ENCODE measurements at places on chromosomes 5 and 9.
A peak's percentile ranks its signal among the peaks of the same experiment; 100 is the strongest.

- DNase-seq, result peak; percentile 86
Observed at GRCh38 chr9:36102742-36103495, 33.6 kb upstream of the GLIPR2 start.

DNA sequence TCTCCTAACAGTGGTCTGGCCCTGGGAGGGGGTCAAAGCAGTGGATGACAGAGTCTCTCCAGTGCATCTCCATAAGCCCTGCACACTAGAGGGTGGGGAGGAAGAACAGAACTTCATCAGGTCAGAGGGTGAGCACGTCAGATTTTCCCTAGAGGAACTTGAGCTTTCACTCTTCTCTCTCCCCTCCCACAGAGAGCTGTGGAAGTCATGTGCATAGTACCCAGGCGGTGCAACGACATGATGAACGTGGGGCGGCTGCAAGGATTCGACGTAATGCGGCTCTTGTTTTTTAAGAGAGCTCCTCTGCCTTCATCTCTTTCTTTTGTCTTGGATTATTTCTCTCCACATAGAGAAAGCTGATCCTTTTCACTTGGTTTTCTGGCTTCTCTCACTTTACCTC lies 100.2 kb upstream of the OTULINL start:
- no peak for DNase-seq

DNA sequence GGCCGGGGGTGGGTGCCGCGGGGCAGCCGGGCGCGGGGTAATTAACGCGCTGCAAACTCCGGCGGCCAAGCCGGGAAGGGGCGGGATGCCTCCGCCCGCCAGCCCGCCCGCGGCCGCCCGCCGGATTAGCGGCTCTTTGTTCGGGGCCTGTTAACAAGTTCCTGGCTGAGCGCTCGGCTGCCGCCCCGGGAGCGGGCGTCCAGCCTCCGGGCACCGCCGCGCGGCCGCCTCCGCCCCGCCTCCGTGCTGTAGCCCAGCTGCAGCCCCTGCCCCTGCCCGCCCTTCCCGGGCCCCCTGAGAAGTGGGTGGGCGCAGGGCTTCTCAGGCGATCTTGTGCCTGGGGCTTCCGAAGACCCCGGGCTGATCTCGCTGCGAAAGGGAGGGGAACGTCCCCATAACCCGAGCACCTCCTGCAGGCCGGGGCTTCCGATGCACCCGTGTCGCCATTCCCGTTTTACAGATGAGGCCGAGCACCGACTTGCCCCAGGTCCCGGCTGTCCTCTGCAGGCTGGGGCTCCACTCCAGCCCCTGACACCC lies 7.5 kb downstream of the UNC5A start:
- no peak for DNase-seq

DNA sequence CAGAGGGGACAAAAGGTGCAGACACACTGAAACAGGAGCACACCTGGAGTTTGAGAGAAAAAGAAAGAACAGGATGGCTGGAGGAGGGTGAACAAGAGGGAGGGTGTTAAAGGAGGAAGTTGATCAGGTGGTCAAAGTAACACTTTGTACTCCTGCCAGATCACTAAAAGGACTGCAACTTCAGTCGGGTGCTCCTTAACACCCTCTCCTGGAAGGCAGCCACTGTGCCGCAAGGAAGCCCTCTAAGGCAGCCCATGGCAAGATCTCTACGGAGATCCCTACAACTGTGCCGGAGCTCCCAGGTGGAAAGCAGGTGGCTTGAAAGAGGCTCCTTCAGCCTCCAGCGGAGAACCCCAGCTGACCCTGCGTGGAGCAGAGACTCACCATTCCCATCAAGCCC lies 124.4 kb upstream of the MSX2 start:
- no peak for DNase-seq

DNA sequence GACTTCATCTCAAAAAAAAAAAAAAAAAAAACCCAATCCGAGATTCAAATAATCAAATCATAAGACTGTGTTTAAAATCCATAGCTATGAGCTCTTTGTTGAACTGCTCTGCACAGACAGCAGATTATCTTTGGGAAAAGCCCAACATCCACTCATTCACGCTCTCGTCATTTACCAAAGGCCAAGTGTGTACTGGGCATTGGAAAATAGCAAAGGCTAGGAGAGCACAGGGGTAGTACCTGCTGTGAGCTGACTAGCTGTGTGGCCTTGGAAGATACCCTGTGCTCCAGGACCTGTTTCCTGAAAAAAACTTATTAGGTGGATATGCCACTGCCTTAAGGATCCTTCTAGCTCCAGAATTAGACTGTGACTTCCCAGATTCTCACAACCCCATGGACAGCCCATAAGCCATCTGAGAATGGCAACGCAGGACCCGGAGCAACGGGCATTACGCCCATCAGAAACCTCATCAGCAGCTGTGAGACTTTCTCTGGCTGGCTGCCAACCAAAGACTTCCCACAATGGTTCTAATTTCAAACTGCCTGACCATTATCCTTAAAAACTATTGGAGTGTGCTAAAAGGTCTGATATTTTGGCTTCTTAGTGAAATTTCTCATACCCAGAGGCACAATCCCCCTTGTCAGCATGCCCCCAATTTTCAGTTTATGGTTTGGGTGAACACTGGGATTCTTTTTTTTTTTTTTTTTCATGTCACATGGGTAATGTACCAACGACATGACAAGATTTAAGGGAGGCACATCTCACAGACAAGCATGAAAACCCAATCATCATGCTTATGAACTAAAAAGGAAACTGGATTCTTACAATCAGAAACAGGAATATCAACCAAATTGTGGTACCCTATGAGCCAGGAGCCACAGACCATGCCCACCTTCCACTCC lies 16.8 kb downstream of the SERINC5 start:
- DNase-seq, result no peak
